ENCODE measurements at places on chromosomes 13 and 19.

GRCh38 chr13:28248080-28248479 is 109.7 kb downstream of the PAN3 start:
- DNase-seq: no peak

- no peak for DNase-seq
Observed at GRCh38 chr19:54882758-54883157, 8.7 kb downstream of the FCAR start.

DNA sequence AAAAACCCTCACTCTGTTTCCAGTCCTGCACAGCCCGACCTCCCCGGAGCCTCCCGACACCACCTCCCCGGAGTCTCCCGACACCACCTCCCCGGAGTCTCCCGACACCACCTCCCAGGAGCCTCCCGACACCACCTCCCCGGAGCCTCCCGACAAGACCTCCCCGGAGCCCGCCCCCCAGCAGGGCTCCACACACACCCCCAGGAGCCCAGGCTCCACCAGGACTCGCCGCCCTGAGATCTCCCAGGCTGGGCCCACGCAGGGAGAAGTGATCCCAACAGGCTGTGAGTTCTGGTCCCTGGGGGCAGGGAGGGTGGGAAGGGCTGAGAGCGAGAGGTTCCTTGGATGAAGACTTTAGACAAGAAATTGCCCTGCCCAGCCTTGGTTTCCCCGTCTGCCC is 5.4 kb downstream of the MADCAM1 start:
- no peak for DNase-seq

DNA sequence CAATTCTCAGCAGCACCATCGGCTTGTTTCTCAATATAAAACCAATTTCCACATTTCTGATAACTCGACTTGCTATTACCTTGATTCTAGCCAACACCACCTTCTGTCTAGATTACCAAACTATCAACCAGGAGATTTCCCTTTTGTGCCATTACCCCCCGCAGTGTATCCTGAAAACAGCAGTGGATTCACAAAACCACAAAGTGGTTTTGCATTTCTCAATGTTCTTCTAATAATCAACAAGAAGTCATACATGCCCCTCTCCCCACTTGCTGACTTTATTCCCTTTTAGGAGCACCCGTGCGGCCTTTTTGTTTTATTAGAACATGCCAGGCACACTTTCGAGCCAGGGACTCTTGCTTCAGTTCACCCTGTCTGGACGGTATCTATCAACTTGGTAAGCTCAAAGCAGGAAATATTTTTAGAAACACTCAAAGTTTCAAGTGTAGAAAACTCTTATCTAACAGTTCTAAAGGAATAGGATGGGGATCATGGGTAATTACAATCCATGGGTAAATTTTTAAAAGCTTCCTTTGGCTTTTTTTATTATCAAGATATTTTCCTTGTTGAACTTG is 967.4 kb downstream of the EFNB2 start:
- no peak for DNase-seq

GRCh38 chr19:4501691-4502090 is 16.6 kb downstream of the PLIN4 start:
- no peak for DNase-seq

DNA sequence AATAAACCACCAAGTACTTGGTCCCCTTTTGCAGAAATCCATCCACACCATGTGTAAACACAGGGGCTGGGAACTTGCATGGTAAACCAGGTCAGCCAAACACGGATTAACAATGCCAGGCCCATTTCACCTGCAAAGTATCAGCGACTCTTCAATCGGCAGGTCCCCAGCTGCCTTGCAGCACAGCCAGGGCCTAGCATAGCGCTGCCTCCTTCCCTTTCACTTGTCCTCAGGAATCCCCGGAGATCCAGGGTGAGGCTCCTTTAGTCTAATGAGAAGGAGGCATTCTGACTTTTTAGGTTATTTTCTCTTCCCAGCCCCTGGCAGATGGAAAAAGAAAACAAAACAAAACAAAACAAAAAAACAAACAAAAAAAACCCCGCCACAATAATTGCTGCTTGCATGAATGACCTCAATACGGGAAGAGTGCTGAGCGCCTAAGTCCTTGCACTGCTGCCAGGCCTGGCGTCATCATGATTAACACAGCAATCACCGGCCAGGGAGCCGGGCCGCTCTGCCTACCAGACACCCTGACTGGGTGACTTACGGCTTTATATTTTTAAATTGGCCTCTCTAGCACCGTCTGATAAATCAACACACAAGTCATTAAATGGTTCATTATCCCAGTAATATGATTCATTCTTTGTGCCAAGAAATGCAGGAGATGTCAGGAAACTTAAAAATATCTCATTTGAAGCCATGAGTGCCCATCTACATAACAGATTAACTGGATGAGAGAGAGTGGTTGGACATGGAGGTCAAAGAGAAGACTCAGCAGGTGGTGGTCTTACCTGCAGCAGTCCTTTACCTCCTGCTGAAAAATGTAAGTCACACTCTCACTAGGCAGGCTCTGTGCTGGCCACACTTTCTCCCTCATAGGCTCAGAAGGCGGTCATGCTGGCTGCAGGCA is 692.7 kb downstream of the UQCRFS1 start:
- no peak for DNase-seq

DNA sequence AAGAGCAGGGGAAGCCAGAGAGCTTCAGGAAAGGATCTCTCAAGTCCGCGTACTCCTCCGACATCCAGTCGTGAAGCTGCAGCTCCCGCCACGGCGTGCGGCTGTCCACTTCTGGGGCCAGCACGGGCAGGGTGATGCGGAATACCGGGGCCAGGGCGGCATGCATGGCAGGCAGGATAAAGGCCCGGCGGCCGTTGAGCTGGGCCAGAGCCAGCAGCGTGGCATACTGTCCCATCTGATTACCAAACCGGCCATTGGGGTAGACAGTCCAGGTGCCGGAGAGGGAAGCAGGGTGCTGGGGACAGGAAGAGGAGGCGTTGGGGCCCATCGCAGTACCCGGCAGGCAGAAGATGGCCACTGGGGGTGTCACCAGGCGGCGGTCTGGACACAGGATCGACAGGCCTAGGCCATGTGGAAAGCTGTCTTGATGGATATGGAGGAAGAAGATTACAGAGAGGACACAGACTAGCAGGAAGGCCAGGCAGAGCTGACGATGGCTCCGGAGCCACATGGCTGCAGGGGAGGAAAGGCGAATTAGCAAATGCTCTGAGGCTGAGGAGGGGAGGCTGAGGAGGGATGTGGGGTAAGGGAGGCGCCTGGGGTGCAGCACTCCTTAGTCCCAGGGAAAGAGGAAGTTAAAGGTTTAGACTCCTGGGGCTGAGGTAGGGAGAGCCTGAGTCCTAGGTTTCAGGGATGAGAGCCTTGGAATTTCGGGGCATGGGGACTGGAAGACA is 1.5 kb downstream of the FUT1 start:
- DNase-seq: no peak

DNA sequence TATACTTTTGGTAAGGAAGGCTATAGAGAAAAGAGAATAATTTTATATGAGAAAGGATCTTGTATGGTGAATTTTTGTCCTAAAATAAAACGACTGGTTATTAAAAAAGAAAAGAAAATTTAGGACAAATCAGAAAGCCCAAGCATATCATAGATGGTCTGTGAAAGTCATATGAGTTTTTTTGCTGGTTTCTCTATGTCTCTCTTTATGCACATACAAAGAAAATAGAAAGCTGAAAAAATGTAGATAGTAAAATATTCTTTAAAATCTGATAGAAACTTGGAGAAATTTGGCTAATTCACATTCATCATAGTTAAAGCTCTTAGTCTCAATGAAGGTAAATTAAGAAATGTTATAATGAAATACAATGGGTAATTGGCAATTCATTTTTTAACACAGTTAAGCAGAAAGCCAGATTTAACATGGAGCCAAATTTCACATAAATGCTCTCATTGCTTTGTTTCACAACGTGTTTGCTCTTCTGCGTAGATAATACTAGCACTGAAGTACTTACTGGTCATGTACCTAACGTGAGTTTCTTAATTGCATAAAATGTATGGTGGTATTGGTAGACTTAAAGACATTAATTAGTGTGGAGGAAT is 621.5 kb upstream of the ATXN8OS start:
- DNase-seq: no peak

DNA sequence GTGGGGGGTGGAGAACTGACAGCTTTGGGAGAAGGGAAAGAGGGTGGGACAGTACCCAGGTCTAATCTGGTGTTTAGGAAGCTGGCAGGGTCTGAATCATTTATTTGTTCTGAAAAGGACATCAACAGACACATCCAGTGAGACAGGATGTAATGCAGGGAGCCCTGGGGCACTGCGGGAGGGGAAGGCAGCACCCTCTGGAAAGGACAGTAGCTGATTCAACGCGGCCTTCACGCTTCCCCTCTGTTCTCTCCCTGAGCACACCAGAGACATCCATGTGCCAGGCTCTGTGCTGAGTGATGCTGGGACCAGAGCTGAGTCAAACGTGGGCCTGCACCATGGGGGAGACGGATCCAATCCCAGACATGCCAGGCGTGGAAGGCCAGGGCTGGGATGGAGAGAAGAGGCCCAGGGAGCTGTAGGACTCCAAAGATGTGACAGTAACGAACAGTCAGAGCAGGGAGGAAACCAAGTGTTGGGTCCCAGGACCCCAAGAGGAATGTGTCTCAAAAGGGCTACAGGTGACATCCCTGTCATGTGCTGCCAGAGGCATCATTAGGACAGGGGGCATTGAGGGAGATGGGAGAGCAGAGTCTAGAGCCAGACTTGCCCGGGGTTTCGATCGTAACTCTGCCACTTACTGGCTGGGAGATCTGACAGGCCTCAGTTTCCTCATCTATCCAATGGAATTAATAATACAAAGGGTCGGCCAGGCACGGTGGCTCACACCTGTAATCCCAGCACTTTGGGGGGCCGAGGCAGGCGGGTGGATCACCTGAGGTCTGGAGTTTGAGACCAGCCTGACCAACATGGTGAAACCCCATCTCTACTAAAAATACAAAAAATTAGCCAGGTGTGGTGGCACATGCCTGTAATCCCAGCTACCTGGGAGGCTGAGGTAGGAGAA is 1.7 kb downstream of the ETFB start:
- DNase-seq: no peak

GRCh38 chr13:108477376-108477775 is 152.0 kb upstream of the MYO16 start:
- no peak for DNase-seq

DNA sequence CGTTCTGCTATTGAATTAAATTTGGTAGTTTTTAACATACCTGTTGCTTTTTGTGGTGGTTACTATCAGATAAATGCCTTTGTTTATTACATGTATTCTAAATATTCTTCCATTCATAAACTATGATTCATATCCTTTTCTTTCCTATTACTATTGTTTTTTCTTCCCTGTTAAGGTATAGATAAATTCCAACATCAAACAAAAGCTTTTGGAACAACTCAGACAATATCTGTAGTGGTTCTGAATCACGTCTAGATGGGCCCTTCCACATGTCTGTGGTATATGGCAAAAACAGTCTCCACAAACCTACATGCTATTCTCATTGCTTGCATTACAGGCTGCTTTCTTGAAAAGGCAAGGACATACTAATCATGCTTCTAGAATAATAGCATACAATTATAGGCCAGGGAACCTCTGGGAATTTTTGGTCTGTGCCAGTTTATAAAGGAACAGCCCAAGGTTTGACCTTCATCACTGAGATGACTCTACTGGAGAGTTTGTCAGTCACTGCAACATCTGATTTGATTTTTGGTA is 6.4 kb downstream of the LRCH1 start:
- DNase-seq: no peak

DNA sequence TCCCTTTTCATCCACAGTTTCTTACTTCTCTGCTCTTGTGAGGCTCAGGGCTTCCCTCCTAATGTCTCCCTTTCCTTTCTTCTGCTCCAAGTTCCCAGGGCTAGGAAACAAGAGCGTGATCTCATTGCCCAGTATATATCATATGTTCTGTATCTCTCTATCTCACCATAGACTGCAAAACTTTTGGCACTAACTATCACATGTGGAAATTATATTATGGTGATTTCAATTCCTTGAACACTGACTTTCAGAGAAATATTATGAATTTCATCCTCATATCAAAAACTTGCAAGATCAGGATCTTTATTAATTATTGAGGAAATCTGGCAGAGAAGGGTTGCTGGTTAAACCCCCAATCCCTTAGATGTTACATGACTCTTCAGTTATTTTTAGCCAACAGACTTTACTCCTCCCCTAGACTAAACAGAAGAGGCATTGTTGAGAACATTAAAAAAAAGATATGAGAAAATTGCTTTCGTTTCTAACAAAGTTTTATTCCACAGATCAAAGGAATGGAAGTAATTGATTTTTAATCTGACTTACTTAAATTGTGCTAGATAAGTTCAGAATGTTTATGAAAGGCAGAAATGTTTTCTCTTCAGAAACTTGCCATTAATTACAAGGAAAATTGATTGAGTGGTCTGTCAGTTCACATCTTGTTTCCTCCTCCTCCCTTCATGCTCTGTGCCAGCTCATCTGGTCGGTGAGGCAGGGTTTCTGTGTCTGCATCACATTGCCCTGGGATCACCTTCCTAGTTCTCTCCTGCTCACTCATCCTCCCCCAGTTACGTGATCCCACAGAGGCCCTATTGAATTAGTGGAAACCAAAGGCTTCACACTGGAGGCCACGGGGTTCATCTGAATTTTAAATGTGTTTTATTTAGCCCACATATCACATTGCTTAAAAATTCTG is 378.5 kb downstream of the LMO7 start:
- DNase-seq: no peak

- no peak for DNase-seq
Observed at GRCh38 chr19:38836983-38837626, 5.5 kb upstream of the ECH1 start.

GRCh38 chr19:18879579-18880373 is 16.2 kb downstream of the CERS1 start:
- no peak for DNase-seq

DNA sequence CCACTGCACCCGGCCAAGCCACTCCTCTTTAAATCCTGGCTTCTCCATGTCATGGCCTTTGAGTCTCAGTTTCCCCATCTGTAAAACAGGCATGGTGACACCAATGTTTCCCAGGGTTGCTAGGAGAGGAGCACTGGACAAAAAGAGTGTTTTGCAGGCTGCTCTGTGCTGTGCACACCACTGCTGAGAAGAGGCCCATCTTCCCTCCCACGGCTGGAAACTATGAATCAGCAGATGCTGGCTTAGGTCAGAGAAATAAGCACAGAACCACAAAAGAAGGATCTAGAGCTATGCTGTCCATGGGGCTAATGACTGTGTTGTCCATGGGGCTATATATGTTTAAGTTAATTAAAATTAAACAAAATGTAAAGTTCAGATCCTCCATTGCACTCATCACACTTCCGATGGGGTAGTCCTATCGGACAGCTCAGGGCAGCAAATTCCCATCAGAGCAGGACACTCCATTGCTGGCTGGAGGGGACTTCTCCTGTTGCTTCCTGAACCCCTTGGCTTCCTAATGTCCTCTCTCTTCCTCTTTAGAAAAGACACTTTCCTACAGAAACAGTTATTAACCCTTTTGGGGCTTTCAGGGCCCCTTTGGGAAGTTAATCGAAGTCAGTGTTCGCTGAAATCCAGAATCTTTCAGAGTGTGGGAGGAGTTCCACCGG is 37.1 kb downstream of the TSHZ3 start:
- DNase-seq: no peak

Measured in NCI-H187 treated with DMSO at 0.1 percent for 48 hours (cell line).